ENCODE measurements at places on chromosomes 2 and 18.

DNA sequence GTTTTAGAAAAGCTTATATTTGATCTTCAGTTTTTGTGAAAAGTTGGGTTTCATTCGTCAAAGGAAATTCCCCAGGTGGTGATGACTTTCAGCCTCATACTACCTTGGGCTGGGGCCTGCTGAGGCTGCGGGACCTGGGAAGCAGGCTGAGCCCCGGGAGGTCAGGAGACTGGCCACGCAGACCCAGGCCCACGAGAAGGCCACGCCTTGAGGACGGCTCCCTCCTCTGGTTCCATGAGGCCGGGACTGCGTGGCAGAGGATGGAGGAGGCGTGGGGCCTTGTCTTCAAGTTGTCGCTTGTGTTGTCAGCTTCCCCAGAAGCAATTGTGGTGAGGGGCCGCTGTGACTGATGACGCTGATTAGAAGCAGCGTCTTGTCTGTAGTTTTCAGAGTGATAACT lies 11.8 kb downstream of the CNDP2 start:
- DNase-seq: no peak

- no peak for DNase-seq
These were observed 168.1 kb downstream of the SETBP1 start for GRCh38 chr18:44848644-44849335.

DNA sequence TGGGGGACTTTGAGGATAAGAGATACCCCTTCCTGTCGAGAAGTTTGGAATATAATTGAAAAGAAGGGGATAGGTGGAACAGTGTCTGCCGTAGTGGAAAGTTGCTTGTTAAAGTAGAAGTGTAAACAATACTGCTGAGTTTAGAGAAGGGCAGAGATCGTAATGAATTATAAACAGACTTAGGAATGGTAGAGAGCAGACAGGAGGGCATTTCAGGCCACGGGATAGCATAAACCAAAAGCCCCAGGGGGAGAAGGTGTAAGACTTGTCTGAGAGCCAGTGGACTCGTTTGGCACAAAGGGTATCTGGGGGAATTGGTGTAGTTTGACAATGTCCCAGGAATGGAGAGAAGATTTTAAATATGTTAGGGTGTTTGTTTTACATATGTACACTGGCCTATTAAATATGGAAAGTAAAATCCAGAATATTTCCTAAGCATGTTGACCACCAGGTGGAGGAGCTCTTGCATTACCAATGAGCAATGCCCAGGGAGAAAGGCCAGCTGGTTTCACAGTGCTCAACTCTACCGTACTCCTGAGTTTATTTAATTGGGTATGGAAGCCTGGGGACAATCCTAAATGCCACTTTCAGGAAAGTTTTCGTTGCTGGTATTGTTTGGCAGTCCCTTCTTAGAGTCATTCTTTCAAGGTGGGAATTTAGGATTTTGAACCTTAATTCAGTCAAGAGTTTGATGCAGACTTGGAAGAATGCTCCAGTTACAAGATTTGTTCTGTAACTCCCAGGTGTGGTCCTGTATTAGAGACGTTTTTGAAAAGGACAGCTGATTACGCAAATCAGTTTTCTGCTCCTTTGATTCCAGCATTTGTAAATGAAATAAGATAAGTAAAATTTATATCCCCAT lies 7.5 kb downstream of the COPS8 start:
- DNase-seq: no peak

DNA sequence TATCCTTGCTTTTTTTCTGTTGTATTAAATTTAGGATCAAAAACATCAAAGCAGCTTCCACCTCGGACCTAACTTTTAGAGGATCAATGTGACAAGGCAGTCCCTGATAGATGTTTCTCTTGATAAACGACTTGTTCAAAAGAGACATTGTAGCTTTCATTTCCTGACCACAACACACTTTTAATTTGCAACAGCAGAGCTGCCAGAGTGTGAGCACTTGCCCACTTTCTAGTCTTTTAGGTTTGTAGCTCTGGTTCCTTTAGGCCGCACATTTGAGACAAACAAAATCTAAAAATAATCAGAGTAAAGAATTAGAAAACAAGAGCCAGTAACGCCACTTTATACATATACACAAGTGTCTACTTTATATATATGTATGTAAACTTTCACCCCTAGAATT lies 3.1 kb downstream of the FIGN start:
- no peak for DNase-seq

DNA sequence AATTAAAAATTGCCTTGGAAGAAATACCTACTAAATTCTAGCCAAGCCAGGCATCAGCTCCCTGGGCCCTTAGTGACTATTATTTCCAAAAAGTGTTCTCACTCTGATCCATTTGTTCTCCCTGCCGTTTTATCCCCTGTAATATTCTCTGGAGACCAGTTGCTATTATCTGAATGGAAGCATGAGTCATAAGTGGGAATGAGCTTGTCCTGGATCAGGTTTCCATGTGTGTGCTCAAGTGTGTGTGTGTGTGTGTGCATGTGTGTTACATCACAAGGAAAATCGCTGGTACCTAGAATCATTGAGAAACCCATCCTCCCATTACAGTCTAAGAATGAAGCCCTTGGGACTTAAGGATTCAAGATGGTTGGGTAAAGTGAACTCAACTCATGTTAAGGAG lies 130.3 kb upstream of the CXCR4 start:
- no peak for DNase-seq

DNA sequence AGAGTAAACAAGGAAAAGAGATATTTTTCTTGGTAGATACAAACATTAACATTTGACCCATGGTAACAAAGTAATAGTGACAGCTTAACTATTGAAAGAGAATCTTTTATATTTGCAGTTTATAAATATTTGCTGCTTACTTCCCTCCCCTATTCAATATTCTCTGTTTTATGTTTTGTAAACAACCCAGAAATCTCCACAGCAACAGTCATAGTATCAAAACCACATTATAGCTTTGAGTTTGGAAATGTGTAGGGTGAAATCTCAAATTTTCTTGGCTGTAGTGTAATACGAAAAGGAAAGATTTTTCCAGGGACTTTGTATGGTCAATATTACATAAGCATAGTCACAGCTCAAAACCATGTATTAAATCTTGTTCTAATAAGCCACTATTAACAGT lies 511.2 kb downstream of the METTL4 start:
- no peak for DNase-seq

- no peak for DNase-seq
These were observed 136.2 kb upstream of the ARHGAP28 start for GRCh38 chr18:6593142-6593885.

- no peak for DNase-seq
These were observed 75.6 kb downstream of the MAPRE2 start for GRCh38 chr18:35116784-35117318.

DNA sequence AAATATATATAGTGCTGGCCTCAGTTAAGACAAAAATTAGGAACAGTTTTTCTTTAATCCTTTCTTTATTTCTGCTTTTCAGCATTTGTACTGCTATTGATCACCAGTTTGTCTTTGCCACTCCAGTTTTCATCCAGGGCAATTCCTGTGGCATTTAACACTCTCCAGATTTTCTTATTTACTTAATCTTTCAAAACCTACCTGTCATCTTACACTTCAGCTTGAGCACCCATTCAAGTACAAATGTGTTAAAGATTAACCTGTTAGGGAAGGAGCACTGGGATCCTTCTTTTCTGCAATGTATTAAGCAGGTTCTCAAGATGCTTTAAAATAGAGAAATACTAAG lies 101.8 kb upstream of the SCN1A start:
- no peak for DNase-seq

GRCh38 chr2:33788044-33788443 lies 188.9 kb upstream of the FAM98A start:
- no peak for DNase-seq

- no peak for DNase-seq
These were observed 1.5 kb downstream of the MALL start for GRCh38 chr2:110113961-110114591.

- no peak for DNase-seq
These were observed 94.3 kb downstream of the RNF144A start for GRCh38 chr2:7011356-7012083.

- no peak for DNase-seq
These were observed 827.6 kb upstream of the KLHL29 start for GRCh38 chr2:22557406-22557805.

GRCh38 chr2:196160946-196161345 lies 10.4 kb downstream of the STK17B start:
- DNase-seq: no peak

DNA sequence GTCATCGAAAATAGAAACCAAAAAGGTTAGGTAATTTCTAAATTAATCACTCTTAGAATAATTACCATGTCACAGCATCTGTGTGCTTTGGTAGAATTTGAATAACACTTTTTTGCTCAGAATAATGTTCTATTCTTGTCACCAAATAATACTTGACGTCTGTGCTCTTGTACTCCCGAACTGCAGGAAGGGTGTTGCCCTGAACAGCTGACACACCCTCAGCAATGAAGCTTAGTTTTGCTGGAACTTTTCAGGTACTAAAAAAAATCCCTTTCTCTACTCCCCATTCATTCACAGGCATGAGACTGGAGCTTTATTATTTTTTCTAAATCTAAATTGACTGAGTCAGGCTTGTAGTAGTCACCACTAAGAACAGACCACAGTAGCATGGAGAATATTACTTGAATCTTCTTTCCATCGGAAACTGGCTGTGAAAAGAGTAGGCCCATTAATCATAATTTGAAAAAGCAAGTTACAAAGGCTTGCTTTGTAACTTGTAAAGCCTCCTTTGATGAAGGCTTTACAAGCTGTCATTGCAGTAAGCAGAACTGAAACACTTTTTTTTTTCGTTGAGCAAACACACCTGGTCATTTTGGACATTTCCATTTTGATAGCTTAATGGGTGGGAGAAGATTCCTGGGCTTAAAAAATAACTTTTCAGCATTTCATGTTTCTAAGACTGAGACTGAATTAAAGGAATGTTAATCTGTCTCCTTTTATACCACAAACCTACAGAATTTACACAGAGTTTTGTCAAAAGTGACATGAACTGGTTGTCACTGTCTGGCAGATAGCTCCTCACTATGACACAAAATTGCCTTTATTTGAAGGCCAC lies 70.3 kb upstream of the PELI1 start:
- no peak for DNase-seq

DNA sequence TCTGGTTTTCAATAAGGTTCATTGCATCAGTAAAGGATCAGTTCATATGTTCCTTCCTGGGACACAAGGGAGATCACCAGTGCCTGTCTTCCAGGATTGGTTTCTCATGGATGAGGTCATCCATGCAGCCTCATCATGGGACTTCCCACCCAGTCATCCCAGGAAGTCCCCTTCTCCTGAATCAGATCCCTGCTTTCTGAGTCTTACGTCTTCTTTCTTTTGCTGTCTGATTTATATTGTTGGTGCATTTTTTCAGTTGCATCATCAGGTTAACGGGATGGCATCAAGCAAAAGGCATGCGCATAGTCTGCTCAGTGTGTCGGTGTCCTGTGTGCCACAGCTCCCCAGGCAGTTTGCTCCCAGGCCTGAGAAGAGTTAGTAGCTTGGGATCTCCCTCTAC lies 105.9 kb downstream of the SOX11 start:
- no peak for DNase-seq

DNA sequence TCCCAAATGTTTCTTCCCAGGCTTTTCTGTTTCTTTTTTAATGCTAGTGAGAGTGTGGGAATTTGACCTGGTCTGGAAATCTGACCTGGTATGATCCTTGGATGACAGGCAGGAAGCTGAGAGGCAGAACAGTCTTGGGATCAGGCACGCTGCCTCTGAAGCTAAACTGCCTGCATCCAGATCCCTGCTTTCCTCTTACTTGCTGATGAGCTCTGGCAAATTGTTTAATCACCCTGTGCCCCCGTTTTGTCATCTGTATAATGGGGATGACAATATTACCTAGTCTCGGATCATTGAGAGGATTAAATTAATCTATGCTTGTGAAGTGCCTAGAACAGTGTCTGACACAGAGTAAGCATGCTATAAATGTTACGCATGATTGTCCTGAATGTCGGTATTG lies 3.3 kb downstream of the KLHL23 start:
- no peak for DNase-seq

DNA sequence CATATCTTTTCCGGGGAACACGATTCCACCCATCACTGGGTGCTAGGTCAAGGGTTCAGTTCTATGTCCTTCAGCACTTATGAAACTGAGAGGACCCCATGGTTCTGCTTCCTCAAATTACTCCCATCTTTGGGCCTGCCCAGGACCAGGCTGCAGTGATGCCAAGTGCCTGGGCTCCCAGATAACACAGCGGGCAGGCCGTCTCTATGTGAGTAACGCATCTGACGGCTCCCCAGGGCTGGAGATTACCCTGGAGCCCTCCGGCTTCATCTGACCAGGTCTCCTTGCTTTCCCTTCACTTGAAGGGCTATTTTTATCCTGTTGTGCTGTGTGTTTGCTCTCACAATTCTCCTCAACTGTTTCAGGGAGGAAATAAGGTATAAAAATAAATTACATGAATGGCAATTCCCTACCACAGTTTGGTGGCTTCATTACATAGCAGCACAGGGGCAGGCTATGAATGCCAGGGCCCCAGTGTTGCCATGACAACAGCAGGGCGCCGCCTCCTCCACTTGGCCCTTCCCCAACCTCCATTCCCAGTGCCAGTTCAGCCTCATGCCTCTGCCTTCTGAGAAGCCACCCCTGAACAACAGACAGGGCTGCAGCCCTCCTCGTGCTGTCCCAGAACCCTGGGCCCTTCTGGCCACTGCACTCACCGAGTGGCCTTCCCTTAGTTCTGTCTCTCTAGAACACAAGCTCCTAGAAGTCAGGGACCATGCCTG lies 25.4 kb upstream of the TMEM131 start:
- no peak for DNase-seq

GRCh38 chr2:159817283-159817682 lies 19.3 kb upstream of the CD302 start:
- DNase-seq: no peak

GRCh38 chr2:19664646-19665045 lies 237.1 kb downstream of the TTC32 start:
- no peak for DNase-seq

GRCh38 chr18:22456547-22456946 lies 38.8 kb upstream of the CTAGE1 start:
- no peak for DNase-seq

DNA sequence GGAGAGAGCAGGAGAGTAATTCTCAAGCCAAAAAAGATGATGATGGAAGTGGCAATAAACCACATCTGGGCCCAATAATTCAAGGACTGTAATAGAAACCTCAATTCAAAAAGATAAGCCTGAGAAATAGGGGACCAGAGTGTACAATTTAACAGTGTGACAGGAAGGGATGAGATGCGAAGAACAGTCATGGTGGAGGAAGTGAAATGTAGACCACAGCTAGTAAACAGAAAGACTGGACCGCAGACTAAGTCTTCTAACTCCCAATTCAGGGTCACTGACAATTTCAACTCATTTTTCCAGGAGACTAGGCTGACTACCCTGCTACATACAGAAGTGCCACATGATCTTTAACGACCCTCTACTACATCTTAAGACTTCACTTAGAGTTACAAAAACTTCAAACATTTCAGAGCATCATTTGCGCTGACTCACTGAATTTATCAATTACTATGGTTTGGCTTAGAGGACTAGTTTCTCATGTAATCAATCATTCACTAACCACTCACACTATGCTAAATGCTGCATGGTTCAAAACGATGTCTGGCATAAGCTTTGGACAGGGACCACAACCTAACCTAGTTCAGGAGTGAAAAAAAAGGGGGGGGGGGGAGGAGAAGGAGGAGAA lies 9.0 kb downstream of the CUL3 start:
- DNase-seq: no peak
